AG08396 (cell line): ENCODE measurements at places on chromosomes 2 and 18.

GRCh38 chr18:2559249-2559648, 12.1 kb downstream of the METTL4 start:
- DNase-seq: no peak

DNA sequence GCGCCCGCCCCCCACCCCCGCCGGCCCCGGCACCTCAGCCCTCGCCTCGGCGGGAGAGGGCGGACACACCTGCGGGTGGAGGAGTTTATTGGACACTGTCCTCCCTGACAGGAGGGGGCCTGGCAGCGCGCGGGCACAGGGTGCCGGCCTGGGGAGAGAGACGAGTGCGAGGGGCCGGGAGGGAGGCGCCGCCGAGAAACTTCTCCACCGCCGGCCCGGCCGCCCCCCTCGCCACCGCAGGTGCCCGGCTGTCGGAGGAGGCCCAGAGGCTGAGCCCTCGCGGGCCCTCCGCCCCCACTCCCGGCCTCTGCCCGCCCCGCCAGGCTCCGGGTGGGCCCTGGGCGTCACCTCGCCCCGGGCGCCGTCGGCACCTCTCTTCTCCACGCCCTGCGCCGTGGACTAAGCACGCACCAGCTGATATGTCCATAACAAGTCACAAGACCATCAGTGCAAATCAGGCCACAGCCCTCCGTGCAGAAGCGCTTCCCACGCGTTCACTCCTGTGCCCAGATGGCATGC, 311.3 kb downstream of the CELF4 start:
- no peak for DNase-seq

DNA sequence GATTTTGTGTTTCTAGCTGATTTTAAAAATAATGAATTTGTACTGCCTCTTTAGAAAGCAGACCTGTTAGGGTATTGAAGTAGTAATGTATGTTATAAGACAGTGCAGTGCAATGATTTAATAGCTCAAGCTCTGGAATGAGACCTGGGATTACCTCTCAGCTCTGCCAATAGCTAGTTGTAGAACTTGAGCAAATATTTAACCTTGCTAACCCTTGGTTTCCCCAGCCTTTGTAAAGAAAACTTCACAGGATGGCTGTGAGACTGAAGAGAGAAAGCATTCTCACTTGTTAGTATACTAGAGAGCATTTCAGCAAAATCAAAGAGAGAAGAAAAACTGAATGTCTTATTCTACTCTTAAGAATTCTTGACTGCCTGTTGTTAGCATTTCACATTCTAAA, 293.9 kb downstream of the KIAA1328 start:
- no peak for DNase-seq

DNA sequence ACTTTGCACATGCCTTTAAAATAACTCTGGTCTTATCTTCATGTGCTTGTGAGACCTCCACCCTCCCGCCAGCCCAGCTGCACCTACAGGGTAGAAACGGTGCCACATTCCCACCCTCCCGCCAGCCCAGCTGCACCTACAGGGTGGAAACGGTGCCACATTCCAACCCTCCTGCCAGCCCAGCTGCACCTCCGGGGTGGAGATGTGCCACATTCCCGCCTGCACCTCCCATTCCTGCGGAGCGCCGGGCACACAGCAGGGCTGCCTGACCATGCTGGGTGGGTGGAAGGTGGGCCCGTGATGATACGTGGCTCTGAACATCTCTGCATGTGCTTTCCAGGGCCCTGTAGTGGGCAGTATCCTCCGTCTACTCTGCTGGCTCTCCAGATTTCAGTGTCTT, 243.7 kb upstream of the PXDN start:
- no peak for DNase-seq

DNA sequence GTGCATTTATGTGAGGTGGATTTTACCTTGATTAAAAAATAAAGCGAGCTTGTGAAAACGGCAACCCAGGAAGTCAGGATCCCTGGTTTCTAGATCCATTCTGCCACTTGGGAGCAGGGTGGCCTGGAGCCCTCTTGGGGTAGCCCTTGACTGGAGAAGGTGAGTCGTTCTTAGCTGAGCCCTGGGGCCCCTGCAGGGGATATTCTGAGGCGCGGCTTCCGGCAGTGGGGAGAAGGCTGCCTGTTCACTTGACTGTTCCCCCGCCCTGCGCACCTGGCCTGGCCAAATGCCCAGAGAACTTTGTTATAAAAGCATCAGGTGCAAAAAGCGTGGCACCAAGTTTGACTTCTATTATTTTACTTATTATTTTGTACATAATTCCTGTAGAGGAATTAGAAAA, 221.9 kb downstream of the DYSF start:
- DNase-seq: no peak

DNA sequence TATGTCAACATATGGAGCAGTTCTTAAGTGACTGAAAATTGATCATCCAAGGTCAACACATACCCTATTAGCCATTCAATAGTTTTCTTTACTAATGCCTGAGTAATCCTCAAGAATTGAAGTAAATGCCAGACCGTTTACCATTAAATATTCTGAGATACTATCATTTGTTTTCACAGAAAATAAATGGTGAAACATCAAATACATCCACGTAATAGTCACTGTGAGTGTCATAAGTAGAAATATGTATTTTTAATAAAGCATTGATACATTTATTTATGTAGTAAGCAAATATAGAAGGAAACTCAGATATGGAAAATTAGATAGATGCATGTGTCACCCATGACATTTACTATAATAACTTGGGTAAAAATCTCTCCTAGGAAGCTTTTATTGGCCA, 927.8 kb upstream of the NRXN1 start:
- no peak for DNase-seq

GRCh38 chr2:33478968-33479731, 2.7 kb downstream of the RASGRP3 start:
- no peak for DNase-seq

- no peak for DNase-seq
Observed at GRCh38 chr18:50853863-50854271, 25.1 kb upstream of the ME2 start.

DNA sequence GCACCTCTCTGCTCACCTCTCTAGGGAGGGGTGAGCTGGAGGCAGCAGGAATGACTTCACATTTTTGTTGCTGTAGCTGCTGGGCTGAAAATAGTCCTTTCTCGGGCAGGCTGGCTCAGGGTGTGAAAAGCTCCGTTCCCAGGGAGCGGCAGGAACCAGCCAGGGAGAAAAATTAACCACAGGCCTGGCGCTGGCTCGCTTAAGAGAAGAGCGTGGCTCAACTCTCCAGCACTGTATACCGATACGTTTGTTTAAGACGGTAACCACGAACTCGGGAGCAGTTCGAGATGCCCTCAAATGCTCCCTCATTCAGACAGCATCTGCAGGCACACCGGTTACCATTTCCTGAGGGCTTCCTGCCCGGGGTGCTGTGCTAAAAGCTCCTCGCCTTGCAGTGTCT, 129.6 kb downstream of the CELF4 start:
- no peak for DNase-seq

DNA sequence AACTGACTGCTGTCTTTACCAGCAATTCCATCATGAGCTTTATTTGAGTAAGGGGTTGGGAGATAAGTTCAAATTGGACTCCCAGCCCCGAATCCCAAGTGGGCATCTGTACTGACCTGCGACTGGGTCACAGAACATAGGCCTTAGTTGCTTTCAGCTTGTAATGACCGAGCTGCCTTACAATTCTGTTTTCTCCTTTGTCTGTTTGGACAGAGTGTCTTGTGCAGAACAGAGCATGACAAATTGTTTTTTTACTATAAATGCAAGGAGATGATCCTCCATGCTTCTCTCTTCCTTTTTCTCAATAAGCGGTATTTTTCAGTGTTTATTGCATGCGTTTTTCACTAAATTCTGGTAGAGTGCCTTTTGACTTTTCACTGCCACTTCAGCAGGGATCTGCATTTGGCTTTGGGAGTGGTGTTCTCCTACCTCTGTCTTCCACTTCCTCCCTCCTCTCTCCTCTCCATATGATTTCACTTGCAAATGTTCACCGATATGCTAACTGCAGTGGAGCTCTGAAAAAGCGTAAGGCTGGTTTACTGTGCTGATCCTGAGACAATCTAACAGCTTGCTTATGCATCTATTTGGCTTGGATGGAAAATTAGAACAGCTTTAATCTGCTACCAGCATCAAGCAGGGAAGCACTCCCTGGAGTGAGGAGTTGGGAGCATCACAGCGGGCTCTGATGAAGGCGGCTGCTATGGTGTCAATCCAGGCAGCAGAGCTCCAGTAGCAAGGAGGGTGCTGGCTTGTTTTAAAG, 158.8 kb upstream of the SMIM21 start:
- DNase-seq: no peak

- no peak for DNase-seq
Observed at GRCh38 chr2:85954590-85955458, 66.0 kb upstream of the ST3GAL5 start.

DNA sequence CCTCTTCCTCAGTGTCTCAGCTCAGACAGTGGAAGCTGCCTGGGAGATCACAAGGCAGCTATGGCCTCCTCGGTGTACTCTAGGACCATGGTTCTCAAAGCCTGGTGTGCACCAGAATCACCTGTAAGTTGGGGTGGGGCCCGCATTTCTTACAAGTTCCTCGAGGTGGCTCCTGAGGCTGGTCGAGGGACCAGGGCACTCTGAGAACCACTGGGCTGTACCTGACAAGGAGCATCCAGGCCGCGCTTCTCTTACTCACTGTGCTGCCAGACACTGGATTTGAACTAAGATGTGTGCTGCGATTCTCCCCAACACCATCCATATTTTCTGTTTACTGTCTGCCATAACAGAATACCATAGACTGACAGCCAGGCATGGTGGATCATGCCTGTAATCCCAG, 59.5 kb downstream of the DIPK1C start:
- DNase-seq: no peak

GRCh38 chr2:225083276-225083675, 41.0 kb upstream of the DOCK10 start:
- no peak for DNase-seq

DNA sequence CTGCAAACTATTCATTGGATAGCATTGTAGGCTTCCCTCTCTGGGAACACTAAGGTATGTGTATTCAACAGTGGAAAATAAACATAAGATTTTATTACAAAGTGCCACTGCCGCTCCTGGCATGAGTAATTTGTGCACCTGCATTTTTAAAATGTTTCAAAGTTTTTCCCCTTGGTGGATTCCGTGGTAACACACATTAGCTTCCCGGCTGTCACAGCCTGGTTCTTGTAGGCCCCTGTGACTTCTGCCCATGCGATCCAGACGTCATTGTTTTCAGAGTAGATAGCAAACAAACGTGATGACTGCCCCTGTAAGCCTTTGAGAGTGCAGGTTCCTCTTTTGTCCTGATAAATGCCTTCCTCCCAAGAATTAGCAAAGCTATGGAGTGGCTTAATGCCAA, 421.0 kb downstream of the ZNF521 start:
- no peak for DNase-seq

DNA sequence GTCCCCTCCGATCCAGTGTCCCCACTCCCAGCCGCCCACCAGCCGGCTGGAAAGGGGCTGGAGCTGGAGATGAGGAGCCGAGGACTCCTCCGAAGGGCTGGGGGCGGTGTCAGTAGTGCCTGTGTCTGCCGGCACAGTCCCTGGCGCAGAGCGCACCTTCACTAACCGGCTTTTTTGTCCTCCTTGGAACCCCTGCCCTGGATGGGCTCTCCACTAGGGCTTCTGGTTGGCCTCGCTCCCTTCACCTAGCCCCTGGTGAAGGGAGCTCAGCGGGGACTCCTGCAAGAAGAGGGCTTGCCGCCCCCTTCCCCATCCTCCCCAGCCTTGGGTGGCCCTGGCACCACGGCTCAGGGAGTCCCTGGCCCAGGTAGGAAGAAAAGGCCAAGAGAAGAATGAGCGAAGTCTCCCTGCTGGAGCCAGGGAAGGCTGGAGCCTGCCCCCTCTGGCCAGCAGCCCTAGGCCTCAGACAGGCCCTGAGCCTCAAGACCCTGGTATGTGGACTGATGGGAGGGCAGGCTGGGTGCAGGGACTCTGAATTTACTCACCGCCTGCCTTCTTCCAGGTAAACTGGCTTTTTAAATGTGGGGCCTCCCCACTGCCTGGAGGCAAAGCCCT, 570 bp upstream of the ECEL1 start:
- DNase-seq: no peak

- DNase-seq: no peak
Observed at GRCh38 chr2:68565858-68566257, 77.5 kb upstream of the PROKR1 start.

- DNase-seq: no peak
Observed at GRCh38 chr18:56173542-56174220, 464.7 kb downstream of the TXNL1 start.

GRCh38 chr2:48165070-48165753, 258.9 kb upstream of the FBXO11 start:
- DNase-seq: no peak
